ENCODE measurements at places on chromosomes 4 and X.

GRCh38 chr4:115629270-115629669 is 515.9 kb upstream of the NDST4 start:
- no peak for DNase-seq

DNA sequence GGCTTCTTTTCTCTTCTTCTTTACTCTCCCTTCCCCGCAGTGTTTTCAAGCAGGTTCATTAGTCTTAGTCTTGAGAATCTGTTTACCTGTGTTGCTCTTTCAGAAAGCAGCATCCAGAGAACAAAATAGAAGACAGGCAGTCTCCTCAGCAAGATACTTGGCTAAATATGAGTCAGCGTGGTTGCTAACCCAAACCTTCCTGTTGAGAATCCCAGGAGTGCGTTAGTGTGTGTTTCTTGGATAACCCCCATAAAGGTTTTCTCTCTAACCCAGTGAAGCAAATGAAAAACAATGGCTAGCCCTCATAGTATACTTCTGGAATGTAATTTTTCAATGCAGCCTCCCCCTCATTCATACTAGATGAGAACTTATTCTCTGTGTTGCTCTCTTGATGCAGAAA is 41.1 kb downstream of the BMPR1B start:
- no peak for DNase-seq

- DNase-seq = no peak
These were observed 230.2 kb upstream of the AGTR2 start for GRCh38 chrX:115940348-115940747.

DNA sequence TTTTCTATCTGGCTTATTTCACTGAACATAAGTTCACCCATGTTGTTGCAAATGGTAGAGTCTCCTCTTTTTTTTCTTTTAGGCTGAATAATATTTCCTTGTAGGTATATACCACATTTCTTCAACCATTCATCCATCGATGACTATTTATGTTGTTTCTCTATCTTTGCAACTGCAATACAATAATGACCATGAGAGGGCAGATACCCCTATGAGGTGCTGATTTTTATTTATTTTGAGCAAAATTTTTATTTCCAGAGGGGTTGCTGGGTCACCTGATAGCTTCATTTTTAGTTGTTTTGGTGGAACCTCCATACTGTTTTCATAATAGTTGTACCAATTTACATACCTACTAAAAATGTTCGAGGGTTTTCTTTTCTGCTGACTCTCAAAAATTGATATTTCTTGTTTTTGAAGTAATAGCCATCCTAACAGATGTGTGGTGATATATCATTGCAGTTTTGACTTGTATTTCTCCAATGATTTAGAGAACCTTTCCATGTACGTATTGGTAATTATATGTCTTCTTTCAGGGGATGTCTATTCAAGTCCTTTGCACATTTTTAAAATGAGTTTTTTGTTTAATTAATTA is 1697.0 kb downstream of the PCDH7 start:
- no peak for DNase-seq

GRCh38 chr4:94372228-94372978 is 29.8 kb upstream of the HPGDS start:
- no peak for DNase-seq

GRCh38 chr4:155908187-155909139 is 5.0 kb downstream of the TDO2 start:
- DNase-seq = no peak

GRCh38 chrX:133412246-133412645 is 3.0 kb downstream of the GPC4 start:
- DNase-seq = no peak

- no peak for DNase-seq
These were observed 106.7 kb upstream of the MSX1 start for GRCh38 chr4:4752576-4753401.

GRCh38 chrX:38515291-38515690 is 46.1 kb upstream of the TSPAN7 start:
- DNase-seq = no peak

DNA sequence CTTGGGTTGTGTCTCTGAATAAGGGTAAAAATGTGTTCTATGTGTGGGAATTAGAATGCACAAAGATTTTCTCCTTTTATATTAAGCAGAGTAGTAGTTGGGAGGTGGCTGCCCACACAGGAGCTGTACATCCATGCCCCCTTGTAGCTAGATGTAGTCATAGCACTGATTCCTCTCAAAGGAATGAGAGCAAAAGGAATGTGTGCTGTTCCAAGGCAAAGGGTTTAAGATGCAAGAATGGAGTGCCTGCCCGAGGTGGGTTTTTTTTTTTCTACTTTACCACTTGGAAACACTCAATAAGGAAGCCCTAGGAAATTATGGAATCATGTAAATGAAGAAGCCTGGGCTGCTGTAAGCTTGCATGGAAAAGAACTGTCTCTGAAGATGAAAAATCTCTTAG is 2183.2 kb upstream of the AGA start:
- DNase-seq = no peak

DNA sequence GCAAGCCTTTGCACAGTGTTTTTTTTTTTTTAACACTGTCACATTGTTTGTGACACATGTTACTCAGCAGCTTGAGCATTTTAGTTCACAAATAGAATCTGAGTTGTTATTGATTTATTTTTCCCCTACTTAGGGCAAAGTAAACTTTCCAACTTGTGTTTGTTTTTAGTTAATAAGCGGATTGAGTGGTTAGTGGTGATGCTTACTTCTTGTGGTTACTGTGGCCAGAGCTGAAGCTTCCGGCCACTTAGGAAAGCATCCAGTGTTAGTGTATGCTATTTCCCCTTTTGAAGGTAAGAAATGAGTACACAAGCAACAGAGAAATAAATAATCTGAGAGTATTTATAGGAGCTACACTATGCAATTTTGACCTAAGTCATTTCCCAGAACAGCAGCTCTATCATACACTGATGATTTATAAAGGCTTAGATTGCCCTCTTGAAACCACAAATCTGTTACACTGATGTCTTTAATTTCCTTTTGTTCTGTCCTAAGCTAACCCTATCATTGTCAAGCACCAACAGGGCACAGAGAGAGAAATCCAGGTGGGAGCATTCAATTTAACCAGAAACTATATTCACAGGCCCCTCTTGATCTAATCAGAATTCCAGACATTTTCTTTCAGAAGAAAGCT is 2464.6 kb downstream of the PCDH7 start:
- DNase-seq = peak; percentile 2

- no peak for DNase-seq
These were observed 63.2 kb upstream of the PBDC1 start for GRCh38 chrX:76109654-76110053.

Measured in CD14-positive monocyte (primary cell).